H4 (cell line): ENCODE measurements at places on chromosomes 2 and 18.

GRCh38 chr18:45403341-45404049 lies 211.8 kb upstream of the SLC14A2 start:
- DNase-seq, result no peak

- DNase-seq, result no peak
Observed at GRCh38 chr2:20633794-20634506, 16.9 kb downstream of the HS1BP3 start.

DNA sequence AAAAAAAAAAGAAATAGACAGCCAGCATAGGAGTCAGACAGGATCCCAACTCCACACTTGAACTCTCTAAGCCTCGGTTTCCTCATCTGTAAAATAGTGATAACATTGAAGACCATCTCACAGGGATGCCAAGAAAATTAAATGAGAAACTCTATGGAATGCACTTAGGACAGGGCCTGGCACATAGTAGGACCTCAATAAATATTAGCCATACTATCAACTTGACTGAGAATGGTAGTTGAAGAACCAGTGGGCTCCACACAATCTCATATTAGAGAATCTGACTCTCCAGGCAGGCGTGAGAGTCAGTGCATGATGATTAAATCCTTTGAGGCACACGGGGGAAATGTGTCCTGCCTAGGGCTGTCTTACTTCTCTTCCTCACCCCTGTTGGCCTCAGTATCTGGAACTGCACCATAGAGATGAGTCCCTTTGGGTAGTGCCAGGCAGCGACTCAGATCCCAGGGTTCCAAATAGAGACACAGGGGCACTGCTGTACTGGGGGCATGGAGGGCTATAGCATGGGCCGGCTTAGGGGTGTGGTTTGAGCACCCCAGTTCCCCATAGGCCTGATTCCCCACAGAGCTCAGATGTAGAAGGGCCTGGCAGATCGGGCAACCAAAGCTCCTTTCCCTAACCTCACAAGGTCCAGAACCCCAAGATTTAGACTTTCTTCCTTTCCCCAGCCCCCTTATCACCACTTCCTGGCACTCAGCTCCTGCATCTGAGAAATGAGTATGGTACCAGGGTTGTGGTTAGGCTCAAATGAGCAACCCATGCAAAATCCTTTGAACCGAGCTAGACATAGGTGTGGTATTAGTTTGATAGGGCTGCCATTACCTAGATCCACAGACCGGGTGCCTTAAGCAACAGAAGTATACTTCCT lies 51.3 kb upstream of the CAB39 start:
- DNase-seq, result no peak

GRCh38 chr2:220586980-220587530 lies 959.6 kb downstream of the SLC4A3 start:
- DNase-seq, result no peak

DNA sequence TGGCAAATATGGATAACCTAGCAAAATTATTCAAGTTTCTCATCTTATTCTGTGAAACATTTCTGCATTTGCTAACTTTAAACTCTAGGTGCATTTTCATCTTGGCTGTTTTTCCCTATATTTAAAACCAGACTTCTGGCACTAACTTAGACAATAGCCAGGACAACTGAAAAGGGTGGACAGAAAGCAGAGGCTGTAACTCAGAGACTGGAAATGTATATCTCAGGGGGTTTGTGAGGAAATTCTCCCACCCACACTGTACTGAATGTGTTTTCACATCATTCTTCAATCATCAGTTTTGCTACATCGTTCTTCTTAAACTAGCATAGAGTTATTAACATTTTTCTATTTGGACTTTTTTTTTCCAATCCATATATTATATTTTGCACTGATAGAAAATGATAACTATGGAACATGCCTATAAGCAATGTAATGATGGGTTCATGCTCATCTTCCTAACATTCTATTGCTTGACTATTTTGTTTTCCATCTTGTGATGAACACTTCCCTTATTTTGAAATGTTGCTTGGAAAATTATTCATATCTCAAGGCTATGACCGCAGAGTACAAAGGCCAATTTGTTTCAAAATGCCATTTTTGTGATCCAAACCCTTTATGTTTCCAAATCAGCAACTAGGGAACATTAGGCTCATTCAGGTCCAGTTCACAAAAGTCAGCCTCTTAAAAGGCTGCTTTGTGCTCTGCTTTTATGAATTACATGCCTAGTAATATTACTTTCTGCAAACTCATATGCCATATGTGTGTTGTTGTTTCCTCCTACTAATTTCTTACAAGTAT lies 125.8 kb upstream of the CDH19 start:
- no peak for DNase-seq

GRCh38 chr2:201984800-201985525 lies 48.7 kb upstream of the FZD7 start:
- DNase-seq, result no peak

DNA sequence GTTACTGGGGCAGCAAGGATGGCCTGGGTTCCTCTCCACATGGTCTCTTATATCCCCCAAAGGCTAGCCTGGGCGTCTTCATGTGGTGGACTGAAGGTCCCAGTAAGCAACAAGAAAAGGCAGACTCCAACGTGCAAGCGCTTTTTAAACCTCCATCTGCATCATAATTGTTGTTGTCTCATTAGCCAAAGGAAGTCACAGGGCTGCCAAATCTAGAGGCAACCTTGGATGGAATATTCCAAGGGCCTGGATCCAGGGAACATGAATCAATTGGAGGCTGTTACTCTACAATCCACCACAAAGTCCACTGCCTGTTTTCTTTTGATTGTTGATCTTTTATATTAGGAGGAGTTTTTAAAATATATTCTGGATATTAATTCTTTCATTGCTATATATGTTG lies 118.8 kb downstream of the SH3RF3 start:
- DNase-seq, result no peak

GRCh38 chr2:109455731-109456691 lies 157.8 kb downstream of the SEPTIN10 start:
- no peak for DNase-seq

DNA sequence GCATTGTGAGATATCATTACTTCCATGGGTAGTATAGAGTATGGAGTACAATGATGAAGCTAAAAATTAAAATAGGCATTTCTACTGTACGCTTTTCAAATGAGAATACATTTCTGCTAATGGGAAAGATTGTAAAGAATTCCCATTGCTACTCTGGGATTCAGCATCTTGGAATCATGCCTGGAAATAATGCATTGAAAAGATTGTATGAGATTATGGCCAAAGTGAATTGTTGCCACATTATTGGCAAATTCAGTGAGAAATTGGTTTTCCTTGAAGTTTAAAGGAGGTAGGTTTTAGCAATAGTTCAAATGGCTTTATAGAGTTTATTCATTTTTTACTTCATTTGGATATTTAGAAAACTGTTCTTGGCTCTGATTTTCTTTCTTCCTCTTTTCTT lies 157.9 kb downstream of the GULP1 start:
- no peak for DNase-seq

- no peak for DNase-seq
Observed at GRCh38 chr18:45997700-45998151, 30.6 kb upstream of the EPG5 start.

DNA sequence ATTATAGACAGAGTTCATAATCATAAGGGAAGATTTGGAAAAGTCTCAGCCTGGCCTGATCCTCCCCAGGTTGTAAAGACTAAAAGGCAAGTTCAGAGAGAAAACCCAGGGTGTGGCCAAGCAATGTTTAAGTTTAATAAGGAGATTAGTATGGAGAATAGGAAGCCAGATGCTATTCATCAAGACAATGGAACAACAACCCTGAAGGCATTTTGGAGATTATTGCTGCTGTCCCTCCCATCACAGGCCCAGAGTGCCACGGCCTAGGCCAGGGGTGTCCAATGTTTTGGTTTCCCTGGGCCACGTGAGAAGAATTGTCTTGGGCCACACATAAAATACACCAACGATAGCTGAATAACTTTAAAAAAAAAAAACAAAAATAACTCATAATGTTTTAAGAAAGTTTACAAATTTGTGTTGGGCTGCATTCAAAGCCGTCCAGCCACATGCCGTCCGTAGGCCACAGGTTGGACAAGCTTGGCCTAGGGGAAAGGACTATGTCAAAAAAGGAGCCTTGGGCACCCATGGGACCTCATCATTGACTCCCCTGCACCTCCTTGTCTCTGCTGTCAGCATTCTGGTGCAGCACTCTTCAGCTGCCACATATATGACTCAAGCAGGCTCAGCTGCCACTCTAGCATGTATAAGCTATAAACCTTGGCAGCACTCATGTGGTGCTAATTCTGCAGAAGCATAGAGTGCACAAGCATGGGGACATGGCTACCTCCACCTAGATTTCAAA lies 20.8 kb downstream of the DPP4 start:
- no peak for DNase-seq

DNA sequence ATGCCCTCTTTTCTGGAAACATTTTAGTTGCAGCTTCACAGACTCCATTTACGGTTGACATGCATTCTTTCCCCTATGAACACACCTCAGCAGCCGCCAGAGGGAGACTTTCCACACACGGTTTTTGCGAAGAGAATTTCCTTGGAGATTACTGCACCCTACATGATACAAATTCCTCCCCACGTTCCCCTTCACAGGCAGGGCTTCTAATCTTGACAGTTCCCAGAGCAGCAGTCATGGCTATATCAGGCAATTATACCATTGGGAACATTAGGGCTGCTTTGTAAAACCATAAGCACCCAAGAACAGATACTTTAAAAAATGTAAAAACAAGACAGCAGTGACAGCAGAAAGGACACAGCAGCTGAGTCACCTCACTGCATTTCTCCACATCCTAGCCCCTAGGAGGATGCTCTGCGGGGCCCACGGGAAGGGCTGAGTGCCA lies 253.8 kb downstream of the TGIF1 start:
- peak; percentile 61 for DNase-seq

GRCh38 chr2:59232394-59233165 lies 991.5 kb upstream of the FANCL start:
- DNase-seq, result no peak

GRCh38 chr2:236754271-236754944 lies 184.8 kb downstream of the ACKR3 start:
- DNase-seq, result no peak

GRCh38 chr2:74448771-74449170 lies 6.1 kb upstream of the INO80B start:
- DNase-seq, result no peak

GRCh38 chr2:102264952-102265351 lies 46.4 kb upstream of the IL1RL1 start:
- no peak for DNase-seq

DNA sequence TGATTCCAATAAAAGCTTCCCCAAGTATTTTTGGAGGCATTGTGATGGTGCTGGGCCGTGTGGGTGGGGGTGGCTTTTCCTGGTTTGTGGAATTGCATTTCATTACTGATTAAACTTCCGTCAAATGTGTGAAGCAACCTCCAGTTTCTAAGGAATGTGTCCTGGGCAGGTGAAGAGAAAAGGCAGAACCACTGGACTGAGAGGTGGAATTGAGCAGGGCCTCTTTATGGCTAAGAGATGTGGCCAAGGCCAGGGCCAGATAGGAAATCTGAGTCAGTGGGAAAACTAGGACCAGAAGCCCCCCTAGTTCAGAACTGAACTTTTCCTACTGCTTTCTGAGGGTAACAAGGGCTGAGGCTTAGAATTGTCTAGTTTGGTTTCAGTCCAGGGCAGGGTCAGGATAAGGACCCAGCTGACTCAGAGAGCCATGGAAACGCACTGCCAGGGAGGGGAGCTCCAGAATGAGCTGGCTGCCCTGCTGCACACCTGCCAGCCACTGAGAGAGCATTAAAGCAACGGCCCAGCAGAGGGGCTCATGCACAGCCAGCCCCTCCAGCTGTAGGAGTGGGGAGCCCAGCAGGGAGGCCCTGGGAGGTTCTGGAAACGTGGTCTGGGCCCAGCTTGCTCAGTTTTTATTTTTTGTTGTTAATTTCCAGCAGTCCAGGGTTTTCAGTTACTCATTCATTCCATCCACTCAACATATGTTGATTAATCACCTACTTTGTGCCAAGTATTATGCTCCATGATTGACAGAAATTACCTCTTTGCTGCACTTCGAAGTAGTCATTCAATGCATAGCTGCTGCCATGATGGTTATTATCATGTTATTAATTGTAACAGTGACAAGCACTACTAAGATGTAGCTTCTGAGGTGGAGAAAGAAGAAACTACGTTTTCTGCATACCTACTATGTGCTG lies 156.1 kb downstream of the MSH2 start:
- no peak for DNase-seq

DNA sequence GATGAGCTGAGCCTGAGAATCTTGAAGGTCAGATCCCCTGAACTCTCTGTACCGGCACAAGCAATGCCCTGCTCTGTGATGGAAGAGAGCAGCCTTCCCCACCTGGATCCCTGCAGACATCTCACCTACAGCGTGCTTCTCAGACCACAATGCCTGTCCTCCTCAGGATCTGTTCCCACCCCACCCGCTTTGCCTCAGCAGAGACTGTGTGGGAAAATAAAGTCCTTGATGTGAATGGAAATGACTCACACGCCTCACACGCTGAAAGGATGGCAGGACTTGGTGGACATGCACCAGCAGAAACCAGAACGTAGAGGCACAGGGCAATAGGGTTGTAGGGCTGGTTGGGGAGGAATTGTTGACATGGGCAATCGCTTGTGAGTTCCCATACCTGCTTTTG lies 117.9 kb upstream of the POU3F3 start:
- no peak for DNase-seq

GRCh38 chr2:180609626-180610340 lies 370.6 kb upstream of the UBE2E3 start:
- DNase-seq, result no peak

GRCh38 chr2:111135910-111136297 lies 15.2 kb downstream of the BCL2L11 start:
- peak; percentile 71 for DNase-seq

DNA sequence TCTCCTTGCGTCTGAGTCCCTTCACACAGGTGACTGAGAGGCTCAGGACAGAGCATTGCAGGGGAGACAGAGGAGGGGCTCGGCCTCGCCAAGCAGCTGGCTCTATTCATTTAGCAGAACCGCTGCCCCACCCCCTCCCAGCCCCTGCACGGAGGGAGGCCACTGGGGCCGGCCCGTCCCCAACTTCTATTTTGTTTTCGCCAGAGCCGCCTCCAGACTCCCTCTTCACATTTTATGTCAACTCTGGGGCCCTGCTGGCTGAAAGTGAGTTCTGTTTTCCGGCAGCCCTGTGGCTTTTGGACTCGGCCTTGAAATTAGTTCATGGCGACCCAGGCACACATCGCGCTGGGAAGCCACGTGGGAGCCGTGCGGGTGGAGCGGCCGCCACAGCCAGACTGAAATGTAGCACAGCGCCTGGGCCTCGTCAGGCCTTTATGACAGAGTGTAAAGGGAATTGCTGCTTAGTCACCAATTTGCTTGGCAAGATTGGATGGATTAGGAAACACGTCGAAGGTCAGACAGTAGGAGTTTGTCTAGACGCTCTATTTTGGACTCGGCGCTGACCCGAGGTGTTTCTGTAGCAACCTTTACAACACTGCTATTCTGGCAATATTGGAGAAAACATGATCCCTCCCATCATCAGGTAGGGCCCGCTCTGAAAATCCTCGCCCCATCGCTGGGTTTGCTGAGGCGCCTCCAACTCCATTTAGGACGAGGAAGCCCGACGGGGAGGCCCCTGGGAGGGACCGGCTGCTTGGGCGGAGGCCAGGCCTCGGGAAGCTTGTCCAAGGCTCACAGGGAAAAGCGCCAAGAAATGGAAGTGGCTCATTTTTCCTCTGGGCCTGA lies 90.7 kb upstream of the CTDP1 start:
- DNase-seq, result no peak
